ENCODE measurements at places on chromosomes 1 and 21.

DNA sequence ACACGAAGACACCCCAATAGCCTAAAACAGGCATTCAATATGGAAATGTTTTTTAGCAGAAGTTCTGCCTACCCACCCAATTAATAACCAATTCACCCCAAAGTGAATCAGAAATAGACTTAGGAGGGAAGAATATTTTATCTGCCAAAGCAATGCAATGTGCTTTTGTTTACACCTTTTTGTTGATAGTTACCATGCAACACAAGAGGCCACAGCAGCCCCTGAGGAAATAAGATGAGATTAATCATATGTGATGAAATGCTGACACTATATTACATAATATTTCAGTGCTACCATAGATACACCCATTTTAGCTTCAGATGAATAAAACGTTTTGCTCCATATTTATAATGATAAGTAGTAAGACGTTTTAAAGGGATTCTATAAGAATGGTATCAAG, 60.9 kb upstream of the RGS2 start:
- DNase-seq, result no peak

DNA sequence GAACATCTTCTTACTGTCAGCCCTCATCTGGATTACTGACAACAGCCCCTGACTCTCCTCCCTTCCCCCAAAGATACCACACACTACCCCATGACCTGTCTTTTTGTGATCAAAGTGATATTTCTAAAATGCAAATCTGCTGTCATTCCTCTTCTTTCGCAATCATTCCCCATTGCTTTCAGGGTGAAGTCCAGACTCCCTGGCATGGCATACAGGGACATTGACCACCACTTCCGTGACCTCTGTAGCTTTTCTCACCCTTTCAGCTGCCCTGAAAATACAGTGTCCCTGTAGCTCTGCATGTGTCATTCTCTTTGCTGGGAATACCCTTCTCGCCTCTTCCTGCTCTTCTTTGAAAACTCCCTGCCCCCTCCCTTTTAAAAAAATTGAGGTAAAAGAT, 4.1 kb downstream of the SERINC2 start:
- no peak for DNase-seq

- no peak for DNase-seq
Observed at GRCh38 chr1:226711976-226712741, 26.9 kb downstream of the ITPKB start.

DNA sequence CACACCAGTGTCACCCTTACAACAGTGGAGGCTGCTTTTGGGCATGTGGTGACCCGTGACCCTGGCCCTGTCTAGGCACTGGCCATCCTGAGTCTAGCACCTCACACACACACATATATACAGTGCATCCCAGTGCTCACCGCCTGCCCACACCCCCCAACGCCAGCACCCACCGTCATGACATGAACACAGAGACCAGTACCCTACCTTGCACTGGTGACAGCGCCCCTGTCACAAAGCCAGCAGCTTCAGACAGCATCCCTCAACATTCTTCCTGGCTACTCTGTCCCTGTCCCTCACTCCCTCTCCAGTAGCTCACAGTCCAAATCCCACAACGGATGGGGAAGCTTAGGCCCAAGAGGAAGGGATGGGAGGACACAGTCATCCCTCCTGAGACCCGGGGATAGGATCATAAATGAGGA, 27.1 kb downstream of the AHDC1 start:
- DNase-seq, result no peak

- no peak for DNase-seq
Observed at GRCh38 chr1:91787919-91788318, 98.0 kb downstream of the TGFBR3 start.

DNA sequence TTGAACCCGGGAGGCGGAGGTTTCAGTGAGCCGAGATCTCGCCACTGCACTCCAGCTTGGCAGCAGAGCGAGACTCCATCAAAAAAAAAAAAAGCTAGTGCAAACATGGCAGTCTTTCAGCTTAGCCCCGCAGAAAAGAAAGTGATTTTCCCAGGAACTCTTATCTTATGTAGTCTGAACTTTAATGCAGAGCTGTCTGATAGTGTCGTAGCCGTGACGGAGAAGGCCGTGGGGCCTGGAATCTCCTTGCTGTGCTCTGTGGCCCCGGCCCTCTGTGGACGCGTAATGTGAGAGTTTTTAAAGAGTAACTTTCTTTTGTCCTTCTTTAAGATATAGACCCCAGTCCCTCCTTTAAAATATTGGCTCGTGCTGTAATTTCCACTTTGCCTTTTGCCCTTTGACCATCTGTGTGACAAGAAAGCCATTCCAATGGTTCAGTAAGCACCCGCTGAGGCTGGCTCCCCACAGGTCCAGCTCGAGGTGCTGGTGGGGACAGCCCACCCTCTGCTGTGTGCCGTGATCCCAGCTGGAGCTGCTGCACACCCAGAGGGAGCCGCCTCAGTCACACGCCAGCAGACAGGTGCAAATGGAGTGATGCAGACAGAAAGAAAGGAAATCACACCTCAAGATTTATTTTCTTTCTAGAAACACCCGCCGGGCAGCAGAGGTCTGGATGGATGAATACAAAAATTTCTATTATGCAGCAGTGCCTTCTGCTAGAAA, 164.0 kb downstream of the PGBD5 start:
- DNase-seq, result no peak

- no peak for DNase-seq
Observed at GRCh38 chr1:18743233-18743632, 112.6 kb downstream of the PAX7 start.

- no peak for DNase-seq
Observed at GRCh38 chr21:42040411-42041180, 30.4 kb upstream of the ZBTB21 start.

DNA sequence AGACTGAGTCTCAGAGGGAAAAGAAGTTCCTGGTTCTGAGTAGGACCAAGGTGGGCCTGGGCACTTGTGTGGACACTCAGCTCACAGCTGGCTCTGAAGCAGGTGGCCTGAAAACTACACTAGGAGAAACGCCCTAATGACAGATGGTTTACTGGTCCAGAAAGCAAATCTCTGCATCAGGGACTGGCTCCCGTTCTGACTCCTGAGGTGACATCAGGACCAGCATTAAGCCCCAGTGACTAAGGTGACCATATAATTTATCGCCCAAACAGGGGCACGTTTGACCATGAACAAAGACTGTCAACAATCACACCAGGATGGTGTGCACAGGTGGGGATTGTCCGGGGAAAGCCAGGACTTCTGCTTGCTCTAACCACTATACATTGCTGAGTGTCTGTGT, 12.2 kb upstream of the CD34 start:
- DNase-seq, result no peak

DNA sequence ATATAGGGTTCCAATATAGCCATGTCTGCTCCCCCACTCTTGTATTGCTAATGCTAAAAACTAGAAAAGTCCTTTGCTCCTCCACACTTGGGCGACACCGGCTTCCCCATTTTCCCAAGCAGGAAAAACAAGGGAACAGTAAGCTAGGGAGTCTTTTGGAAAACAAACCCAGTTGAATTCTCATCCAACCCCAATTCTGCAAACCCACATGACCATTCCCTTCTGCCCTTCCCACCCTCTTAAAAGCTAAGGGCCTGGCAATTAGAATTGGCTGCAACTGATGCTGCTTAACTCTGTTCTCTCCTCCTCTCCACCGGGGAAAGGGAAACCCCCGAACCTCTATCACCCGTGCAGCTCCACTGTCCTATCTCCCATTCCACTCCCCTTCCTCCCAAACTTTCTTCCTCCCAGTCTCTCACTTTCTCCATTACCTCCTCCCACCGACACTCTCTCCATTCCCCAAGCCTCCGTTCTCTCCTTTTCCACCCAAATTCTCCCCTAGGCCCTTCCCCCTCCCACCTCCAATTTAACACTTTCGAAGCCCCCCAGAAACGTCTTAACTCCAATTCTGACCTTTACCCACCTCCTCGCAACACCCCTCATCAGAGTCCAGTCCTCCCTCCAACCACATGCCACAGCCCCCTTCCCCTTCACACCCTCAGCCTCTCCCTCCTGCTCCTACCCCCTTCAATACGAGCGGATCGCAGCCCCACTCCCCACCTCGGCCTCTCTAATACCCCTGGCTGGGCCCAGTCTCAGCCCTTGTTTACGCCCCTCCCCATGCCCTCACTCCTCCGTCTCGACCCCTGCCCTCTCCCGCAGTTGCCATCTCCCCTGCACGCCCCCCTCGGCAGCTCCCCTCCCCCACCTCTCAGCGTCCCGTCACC, 701 bp downstream of the DEDD start:
- no peak for DNase-seq

DNA sequence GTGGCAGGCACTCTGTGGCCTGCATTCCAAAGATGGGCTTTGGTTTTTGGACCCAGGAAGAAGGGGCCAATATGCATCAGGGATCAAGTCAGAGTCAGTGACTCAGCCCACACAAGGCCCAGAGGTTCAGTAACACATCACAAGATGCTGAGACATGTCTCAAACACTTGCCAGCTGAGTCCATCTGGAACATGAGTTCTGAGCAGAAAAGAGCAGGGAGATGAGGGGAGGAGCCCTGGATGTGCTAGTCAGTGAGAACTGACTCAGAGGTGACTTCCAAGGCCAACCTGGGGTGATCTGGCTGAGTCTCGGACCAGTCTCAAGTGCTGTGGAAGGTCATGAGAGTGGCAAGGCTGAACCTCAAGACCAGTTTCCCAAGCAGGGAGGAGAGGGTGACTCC, 150.1 kb downstream of the CDC7 start:
- no peak for DNase-seq

DNA sequence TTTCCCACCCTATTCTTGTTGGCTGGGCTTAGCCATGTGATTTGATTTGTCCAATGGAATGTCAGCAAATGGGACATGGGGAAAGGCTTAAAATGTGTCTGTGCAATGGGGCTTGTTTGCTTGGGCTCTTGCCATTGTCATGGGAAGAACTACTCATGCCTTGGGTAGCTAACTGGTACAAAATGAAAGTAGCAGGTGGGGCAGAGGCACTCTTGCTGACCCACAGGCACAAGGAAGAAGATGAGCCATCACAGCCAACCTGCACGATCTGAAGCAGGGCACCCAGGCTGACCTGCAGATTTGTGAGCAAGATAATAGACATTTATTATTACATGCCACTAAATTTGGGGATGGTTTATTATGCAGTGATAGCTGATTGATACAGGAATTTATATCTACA, 305.9 kb upstream of the CAMK1G start:
- no peak for DNase-seq

GRCh38 chr1:56191369-56191768, 388.0 kb downstream of the PLPP3 start:
- no peak for DNase-seq

- DNase-seq, result no peak
Observed at GRCh38 chr1:203181586-203182386, 4.7 kb downstream of the CHI3L1 start.

DNA sequence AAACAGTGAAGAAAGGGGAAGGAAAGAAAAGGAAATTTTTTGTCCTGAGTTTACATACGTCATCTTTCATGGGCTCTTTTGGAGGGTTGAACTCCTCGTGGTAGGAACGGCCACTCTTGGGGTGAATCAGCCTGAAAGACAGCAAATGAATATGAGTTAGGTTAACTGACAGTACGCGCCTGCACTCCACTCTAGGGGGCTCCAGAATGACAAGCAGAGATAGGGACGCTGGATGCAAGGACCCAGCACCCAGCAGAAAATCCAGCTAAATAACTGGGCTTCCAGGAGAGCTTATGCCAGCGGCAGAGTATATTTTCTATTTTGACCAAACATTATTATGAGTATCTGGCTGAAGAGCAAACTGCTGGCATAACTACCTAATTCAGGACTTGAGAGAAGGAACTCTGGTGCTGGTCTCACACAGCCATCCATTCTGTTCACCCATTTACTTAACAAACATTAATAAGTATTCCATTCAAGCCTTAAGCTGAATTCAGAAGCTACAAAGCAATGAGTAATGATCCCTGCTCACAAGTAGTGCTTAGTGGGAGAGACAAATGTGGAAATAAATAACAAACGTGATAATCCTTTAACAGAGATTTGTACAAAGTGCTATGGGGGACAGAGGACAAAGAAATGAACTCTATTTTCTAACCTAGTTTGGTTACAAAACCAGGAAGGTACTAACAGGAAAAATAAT, 22.1 kb downstream of the AK2 start:
- no peak for DNase-seq

DNA sequence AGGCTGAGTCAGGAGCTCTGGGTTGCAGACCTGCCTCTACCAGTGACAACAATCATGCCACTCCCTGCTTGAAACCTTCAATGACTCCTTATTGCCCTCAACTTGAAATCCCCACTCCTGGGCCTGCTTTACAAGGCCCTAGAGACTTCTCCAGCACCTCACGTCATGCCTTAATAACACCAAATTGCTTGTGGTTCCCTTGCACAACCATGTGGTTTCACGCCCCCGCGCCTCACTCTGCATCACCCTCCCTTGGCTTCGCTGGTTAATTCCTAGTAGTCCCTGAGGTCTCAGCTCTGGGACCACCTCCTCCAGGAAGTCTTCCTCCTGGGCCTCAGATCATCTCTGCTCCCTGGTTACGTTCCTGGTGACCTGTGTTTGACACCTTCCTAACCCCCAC, 33.0 kb downstream of the EPHA2 start:
- peak; percentile 47 for DNase-seq

DNA sequence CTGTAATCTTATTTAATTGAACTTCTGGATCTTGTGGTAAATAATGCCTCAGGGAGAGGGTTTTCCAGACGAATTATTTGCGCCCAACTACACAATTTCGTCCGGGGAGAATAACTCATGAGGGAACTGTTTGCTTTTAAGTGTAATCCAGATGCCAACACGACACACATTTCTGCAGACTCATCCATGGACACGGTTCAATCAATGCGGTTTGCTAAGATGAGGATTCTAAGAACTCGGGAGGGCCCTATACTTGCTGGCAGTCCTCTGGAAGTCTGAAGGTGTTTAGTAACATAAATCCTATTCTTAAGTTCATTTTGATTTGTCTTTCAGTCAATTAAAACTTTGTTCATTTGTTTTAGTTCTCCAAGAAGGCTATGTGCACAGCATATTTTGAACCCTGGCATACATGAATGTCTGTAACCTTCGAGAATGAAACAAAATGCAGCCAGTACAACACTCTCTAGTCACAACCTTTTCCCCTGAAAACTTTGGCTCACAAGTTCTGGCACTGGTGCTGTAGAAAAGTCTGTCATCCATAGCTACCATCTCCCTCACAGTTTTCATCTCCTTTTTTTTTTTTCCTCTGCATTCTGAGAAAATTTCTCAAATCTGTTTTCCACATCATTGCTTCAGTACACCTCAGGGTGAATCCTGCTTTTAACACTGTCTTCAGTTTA, 38.8 kb downstream of the DIPK1A start:
- no peak for DNase-seq

- DNase-seq, result no peak
Observed at GRCh38 chr21:37266515-37267221, 466 bp downstream of the VPS26C start.
